ENCODE measurements at places on chromosomes 11 and 22. TPM values are rescaled to one million over a fixed set of nuclear protein-coding genes. Genes with fewer than 3 reads are reported as not detected.

The PRAME gene
- 99.0 TPM for total RNA-seq

The SHISAL1 gene
- total RNA-seq, result 3.4 TPM

The TRIM49 gene
- total RNA-seq, result not detected

The POLR3H gene
- total RNA-seq, result 45.6 TPM

The DKK3 gene
- total RNA-seq, result 19.3 TPM

The KCNE3 gene
- total RNA-seq, result not detected

The PATE4 gene
- not detected for total RNA-seq

The KCNJ1 gene
- not detected for total RNA-seq

The KIRREL3 gene
- total RNA-seq, result 9.8 TPM

The MMP13 gene
- not detected for total RNA-seq

The INPP5J gene
- total RNA-seq, result 0.44 TPM

The OTOG gene
- total RNA-seq, result not detected

The BRMS1 gene
- total RNA-seq, result 98.9 TPM
